PC-3 (cell line): ENCODE measurements at places on chromosomes 13 and 19.

DNA sequence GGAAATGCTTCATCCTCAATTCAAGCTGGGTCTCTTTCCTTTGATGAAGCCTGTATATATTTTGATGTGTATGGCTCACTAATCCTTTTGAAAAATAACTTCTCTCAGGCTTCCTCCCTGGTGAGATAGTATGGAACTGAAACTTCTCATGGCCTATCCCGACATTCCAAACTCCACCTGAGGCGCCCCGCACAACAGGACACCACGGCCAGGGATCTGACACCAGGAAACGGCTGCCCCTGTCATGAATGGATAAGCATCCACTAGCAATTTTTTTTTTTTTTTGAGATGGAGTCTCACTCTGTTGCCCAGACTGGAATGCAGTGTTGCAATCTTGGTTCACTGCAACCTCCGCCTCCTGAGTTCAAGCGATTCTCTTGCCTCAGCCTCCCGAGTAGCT, 16.4 kb downstream of the SLC7A1 start:
- no peak for DNase-seq

DNA sequence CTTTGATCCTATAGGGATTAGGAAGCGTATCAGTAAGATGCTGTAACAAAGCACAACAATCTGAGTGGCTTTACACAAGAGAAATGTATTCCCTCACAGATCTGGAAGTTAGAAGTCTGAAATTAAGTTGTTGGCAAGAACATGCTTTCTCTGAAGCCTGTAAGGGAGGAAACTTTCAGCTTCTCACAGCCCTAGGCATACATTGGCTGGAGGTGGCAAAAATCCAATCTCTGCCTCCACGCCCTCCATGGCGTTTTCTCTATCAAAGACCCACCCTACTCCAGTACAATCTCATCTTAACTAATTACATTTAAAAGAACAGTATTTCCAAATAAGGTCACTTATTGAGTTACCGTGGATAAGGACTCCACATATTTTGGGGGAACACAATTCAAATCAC, 211.9 kb downstream of the TDRD3 start:
- no peak for DNase-seq

- DNase-seq: peak; percentile 87
These were observed 34.9 kb upstream of the TPM4 start for GRCh38 chr19:16041299-16041990.

DNA sequence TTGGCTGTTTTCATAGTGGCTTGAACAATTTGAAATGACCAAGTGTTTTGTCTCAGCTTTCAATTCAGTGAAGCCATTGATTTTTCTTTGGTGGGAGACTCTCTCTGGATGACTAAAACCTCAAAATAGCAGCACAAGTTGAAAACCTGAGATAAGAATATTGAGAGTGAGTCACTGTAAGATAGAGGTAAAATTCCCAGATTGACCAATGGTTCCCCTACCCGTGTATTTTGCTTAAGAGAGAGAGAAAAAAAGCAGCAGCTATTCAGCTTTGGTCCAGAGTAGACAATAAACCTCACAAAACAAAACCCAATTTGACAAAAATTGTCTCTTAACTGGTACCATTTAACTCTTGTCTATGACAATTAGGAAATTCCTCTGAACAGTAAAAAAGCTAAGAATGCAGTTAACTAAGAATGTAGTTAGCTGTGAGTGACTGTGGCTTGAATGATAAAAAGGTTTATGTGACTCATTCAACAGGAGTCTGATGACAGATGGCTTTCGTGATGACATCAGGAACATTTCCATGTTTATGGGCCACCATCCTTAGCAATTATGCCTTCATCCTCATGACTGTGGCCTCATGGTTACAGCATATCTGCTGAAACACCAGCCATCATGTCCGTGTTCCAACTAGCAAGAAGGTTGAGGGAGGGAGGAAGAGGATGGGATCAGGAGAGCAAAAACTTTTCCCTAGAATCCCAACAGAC, 356.9 kb downstream of the NDFIP2 start:
- peak; percentile 17 for DNase-seq

GRCh38 chr19:33872445-33873320, 76.0 kb downstream of the KCTD15 start:
- no peak for DNase-seq

DNA sequence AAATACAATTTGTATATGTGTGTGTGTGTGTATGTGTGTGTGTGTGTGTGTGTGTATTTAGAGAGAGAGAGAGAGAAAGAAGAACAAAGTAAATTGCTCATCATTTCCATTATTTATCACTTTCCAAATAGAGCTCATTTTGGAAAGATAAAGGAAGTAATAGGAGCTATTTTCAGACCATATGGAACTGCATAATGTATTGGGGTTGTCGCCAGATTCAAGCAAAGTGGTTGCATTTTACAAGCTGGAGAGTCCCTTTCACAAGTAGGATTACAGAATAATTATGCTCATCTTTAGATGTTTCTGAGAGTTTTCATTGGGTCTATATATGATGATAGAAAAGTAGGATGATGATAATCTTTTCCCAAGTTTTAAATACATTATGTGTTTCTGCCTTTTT, 842.7 kb upstream of the SLC10A2 start:
- DNase-seq: no peak

- DNase-seq: no peak
These were observed 82.0 kb downstream of the SIPA1L3 start for GRCh38 chr19:37988758-37989635.

DNA sequence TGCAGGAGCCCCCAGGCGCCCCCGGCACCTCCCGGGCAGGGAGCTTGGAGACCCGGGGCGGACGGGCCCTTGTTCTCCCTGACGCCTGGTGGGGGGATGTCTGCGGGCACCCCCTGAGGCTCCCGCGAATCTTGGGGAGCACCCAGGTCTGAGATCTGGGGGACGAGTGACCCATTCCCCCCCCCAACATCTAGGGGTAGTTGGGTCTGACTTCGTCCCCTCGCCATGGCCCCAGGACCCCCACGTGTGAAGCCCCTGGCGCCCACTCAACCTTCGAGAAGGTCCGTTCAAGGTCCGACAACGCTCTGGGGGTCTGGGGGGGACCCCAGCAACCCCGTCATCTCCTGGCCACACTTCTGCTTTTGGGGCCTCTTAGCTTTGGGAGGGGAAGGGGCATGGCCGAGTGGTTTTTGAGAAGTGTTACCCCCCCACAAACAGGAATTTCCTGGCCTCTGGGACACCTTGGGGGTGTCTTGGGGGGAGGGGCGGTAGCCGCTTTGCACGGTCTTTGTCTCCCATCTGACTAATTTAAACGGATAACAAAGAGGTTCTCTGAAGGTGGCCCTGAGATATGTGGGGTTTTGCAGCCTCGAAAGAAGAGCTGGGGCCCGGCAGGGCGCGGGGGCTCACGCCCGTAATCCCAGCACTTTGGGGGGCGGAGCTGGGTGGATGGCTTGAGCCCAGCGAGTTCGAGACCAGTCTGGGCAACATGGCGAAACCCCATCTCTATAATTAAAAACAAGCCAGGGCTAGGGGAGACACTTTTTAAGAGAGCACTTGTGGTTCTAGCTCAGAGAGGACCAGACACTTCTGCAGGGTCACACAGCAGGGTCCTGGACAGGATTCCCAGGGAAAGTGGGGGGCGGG, 608 bp downstream of the CNN2 start:
- DNase-seq: no peak

- no peak for DNase-seq
These were observed 64.6 kb downstream of the ATP11A start for GRCh38 chr13:112754281-112755025.

DNA sequence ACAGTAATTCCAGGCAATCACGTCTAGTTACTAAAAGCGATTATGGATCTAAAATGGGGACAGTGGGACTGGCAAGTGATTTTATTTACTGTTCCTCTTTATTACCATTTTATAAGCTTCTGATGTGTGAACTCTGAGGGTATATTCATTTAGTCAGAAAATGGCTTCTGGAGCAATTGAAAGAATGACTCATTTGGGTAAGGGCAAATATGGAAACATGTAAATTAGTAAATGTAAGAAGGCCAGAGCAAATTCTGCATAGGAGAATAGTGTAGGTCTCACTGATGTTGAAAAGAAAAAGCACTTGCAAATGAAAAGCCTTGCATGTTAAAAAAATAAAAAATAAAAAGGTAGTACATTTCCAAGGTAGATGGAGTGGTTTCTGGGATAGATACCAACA, 262.2 kb downstream of the KLF5 start:
- DNase-seq: no peak

- no peak for DNase-seq
These were observed 16.8 kb upstream of the CELF5 start for GRCh38 chr19:3207461-3208242.

DNA sequence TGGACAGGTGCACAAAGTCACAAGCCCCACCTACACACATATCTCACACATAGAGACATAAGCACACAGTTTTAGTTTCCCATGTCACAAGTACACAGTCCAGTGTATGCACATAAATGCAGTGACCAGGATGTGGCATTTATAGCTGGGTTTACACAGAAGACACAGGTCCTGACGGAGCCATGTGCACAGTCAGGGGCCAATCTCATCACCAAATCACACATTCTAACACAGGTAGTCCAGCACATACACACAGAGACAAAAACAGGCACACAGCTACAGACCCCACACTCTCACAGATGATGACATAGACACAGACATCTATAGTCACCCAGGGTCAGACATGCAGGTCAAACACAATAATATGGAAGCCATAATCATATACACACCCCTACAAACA, 2.1 kb downstream of the NUMBL start:
- DNase-seq: no peak

DNA sequence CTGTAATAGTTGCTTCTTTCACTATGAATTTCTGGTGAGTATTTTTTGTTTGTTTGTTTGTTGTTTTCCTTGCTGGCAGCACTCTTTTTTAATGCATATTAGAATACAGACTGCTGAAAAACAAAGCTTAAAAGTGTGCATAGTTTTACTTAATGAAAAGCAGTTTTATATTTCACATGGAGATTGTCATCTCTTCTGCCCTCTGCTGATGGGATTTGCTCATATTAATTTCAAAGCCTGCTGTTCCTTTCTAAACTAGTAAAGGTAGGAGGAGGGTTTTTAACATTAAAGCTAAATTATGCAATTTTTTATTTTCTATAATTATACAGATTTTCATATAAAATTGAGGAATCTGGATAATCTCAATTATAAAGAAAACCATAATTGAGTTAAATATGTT, 692.6 kb upstream of the SLITRK1 start:
- peak; percentile 36 for DNase-seq

GRCh38 chr19:48102870-48103751, 7.5 kb downstream of the PLA2G4C start:
- DNase-seq: peak; percentile 59

- DNase-seq: no peak
These were observed 917.4 kb upstream of the MIR17HG start for GRCh38 chr13:90430127-90430526.

DNA sequence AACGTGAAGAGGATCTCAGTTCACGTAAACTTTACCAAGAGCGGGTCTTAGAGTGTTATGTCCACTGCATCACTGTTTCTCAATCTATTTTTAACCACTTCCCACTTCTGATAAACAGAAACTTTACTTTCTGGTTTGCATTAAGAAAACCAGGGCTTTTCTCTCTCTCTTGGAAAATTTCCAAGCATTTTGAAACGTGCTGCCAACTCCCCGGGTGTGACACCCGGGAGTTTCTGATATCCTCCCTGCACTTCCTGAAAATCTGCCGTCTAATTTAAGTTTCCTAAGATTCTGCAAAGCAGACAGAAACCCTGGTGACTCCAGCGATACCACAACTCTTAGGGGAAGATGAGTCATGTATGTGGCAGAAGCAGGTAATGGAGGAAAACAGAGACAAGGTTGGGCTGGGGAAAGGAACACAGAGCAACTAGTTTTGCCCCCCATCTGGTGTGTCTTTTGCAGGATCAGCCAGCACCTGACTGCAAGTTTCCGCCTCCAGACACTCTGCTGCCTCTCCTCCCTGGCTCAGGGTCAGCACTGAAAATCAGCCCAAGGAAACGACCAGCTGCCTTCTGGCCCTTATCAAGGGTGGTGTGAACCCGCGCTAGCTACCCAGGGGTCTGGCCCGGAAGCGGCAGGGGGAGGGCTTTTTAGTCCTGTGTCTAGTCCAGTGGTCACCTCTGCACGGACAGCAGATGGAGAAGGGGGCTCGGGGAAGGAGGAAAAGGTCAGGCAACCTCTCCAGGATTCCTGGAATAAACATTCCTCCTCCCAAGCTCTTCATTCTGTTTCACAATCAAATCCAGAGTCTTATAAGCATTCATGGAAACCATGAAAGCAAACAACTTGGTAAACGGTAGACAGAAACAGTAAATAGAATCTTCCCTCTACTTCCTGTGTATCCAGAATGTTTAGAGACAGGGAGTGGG, 11.3 kb upstream of the FFAR2 start:
- DNase-seq: peak; percentile 47

- no peak for DNase-seq
These were observed 68.9 kb downstream of the ITGBL1 start for GRCh38 chr13:101521371-101521770.

DNA sequence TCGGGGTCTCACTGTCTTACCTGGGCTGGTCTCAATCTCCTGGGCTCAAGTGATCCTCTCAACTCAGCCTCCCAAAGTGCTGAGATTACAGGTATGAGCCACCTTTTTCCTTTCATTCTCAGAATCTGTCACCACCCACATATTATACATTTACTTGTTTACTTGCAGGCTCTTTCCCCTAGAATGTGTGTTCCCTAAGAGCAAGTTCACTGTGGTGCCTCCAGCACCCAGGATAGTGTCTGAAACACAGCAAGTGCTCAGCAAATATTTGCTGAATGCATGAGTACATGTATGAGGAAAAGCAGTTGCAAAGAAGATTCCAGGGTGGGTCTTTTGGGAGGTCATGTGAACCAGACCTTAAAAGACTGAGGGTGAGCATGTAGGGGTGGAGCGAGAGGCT, 96.8 kb downstream of the RGCC start:
- DNase-seq: no peak

- no peak for DNase-seq
These were observed 163.4 kb downstream of the PCDH20 start for GRCh38 chr13:61252213-61252612.

GRCh38 chr19:47284324-47284899, 9.7 kb downstream of the INAFM1 start:
- DNase-seq: peak; percentile 71

DNA sequence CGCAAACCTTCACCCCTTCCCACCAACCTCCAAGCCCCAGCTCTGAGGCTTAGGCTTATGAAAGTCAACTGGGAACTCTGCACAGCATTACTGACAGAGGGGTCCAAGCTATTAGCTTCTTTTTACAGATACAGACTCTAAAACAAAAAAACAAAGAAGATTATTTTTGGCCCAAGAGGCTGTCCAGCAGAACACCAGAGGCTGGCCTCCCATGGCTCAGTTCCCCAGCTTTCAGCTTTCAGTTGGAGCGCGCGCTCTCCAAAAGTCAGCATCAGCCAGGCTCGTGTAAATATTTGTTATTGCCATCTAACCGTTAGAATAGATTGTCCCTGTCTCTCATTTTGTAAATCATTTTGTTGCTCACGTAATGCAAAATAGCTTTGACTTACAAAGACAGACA, 58.4 kb downstream of the ZIC5 start:
- DNase-seq: no peak
